Caudate nucleus (tissue), 63 donors: ENCODE measurements at places on chromosomes 3 and 15.

DNA sequence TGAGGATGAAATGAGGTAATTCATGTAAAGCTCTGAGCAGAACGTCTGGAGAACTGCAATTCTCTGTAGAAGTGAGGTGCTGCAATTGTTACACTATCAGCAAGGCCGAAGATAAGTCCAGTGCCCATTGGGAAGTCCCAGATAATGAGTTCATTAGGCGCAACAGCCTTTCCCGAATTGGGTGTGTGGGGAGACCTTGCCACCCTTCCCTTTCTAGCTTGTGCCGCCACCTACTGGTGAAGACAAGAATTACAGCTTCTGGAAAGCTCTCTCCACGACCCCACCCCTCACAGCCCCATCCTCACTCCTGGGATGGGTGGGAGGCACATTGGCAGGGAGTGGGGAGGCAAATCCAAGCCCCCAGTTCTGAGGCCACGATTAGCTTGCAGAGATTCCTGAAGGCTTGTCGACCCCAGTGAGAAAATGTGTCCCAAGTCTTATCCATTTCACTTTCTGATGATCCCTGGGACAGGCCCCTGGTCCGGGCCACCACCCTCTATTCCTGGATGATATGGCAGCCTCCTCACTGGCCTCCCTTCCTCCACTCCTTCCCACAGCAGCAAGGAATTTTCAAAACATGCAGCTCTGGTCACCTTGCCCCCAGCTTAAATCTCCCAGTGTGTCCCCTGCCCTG lies 36.4 kb downstream of the FAM3D start:
- peak; percentile 69 for DNase-seq

GRCh38 chr15:65318870-65319356 lies 14.4 kb downstream of the RNU5B-1 start:
- DNase-seq: peak; percentile 55

- DNase-seq: no peak
Measured at GRCh38 chr15:91592567-91592966, 260.9 kb upstream of the SLCO3A1 start.

- DNase-seq: no peak
Measured at GRCh38 chr3:119628390-119628789, 30.7 kb downstream of the PLA1A start.

GRCh38 chr15:40739047-40739446 lies 16.0 kb downstream of the RMDN3 start:
- no peak for DNase-seq

DNA sequence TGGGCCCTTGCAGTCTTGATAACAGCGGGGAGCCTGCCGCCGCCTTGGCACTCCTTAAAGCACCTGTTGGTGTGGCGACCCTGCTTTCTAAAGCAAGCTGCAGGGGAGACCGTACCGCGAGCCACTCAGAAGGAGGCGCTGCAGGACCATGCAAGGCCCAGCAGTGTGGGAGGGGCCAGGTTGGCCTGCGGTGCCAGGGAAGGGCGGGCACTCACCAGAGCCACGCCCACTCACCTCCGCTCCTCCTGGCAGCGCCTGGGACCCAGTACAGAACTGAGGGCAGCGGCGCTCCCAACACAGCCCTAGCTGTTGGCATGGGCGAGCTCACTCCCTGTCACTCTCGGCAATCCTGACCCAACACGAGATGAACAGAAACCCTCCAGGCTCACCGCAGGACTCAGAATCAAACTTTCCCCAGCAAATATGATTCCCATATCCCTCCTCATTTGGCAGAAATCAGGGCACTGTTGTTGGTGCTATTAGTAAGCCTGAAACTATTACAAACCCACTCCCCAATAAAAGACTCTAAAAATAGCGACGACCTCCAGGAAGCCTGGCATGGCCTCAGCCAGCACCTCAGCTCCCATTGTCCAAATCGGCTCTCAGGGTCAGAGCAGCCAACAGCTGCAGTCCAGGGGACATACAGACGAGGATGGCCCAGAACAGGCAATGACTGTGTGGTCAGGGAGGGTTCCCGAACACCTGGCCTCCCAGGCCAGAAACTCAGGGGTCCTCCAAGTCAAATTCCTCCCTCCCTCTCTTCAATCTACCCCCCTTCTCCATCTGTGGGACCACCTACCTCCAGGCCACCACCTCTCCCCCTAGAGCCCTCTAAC lies 77.2 kb downstream of the TBC1D2B start:
- no peak for DNase-seq

DNA sequence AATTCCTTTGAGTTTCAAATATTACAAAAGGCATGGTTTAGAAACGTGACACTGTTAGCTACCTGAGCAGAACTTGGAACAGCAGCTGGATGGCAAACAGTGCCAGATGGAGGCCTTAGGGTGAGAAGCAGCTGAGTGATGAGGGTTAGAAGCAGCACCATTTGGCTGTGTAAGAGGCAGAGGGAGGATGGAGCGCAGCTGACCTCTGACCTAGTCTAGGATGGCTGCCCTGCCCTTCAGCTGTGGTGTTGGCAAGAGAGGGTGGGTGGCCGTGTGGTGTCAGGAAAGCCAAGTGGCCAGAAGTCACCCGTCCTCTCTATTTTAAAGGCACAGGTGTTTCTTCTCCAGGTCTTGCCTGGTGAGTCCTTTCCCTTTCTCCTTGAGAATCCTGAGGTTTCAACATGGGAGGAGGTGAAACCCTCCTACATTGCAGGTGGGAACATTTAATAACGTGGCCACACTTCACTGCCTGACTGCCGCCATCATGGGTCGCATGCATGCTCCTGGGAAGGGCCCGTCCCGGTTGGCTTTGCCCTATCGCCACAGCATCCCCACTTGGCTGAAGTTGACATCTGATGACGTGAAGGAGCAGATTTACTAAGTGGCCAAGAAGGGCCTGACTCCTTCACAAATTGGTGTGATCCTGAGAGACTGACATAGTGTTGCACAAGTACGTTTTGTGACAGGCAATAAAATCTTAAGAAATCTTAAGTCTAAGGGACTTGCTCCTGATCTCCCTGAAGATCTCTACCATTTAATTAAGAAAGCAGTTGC lies 17.6 kb downstream of the BCL2L10 start:
- no peak for DNase-seq

DNA sequence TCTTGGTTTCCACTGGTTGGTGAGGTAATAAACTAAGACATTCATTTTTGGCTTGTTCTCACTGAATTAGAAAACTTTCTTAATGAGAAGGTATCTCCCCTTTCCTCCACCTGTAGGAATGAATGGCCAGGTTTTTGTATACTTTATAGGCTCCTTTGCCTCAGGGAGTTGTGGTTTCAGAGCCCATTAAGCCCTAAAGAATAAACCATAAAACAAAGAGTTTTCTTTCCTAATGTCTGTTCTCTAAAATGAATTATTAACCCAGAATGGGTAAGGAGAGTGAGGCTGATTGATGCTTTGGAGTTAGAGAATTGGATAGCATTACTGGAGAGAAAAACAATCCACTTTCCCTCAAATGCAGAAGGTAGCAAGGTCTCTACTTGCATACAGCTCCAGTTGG lies 67.6 kb downstream of the TIGIT start:
- DNase-seq: no peak

DNA sequence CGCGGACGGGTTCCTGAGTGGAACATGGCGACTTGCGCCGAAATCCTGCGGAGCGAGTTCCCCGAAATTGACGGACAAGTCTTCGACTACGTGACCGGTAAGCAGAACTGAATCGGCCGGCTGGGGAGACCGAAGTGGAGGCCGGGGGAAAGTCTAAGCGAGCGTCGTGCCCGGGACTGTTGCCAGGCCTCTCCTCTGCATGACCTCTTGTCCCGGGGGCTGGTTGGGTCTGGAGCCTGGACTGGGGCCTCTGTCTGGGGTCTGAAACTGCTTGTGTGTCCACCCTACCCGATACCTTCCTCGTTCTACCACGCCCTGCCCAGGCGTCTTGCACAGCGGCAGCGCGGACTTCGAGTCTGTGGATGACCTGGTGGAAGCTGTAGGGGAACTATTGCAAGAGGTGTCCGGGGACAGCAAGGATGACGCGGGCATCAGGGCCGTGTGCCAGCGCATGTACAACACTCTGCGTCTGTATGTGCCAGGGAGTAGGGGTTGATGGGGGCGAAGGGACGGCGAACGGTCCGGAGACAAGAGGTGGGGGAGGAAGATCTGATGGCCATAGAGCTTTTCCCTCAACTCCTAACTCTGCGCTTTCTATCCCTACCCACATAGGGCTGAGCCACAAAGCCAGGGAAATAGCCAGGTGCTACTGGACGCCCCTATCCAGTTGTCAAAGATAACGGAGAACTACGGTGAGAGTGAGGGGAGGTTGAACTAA lies at the start of gene ABCF3:
Gene ABCF3, plus strand, starts transcription at position 16 of the 718 bp plus-strand sequence. Its CDS starts 9 bp downstream, at position 25.
- DNase-seq: no peak

GRCh38 chr3:9179826-9180763 lies 69.4 kb downstream of the SRGAP3 start:
- no peak for DNase-seq

DNA sequence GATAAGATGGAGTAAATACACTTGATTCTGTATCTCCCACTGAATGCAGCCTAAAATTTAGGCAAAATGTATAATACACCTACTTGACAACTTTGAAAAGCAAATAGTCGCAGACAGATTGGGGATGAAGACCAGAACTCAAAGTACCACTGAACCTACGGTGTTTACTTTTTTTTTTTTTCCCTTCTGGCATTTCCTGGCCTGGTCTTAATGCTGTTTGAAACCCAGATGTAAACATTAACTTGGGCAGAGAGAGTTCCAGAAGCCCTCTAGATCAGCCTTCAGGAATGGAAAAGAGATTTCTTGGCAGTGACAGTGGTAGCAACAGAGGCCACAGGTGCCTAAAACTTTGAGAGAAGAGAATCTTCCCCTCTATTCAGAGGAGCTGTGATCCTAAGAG lies 27.8 kb downstream of the ALPK3 start:
- no peak for DNase-seq

DNA sequence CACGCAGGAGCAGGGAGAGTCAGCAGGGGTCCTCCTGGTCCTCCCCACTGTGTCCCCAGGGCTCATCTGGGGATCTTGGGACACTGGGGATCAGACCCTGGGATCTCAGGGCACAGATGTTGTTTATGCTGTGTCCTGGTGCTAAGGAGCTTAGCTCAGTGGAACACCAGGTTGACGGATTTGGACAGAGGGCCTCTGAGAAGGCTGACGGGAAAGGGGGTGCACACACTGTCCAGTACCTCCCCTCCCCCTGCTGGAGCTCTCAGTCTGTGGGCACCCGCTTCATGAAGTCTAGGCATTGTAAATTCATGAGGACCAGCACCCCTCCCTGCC lies 21.9 kb upstream of the SEMA3F start:
- DNase-seq: no peak

DNA sequence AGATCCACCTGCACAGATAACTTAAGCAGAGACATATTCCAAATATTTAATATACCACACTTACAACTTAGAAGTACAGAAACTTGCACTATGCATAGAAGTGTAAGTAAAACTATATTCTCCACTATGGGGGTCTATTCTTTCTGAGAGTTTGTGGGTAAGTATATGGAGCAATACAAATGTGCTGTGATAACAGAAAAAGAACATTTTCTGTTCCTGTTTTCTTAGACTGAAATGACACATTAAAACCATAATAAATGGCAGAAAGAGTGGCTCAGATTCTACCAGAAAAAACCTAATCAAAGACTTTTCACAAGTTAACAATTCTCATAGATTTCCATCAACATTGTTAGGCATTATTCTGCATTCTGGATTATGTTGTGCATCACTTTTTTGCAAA lies 96.6 kb upstream of the WNT7A start:
- no peak for DNase-seq

GRCh38 chr3:79203144-79203519 lies 564.7 kb downstream of the ROBO1 start:
- DNase-seq: no peak

GRCh38 chr3:177150970-177151627 lies 46.2 kb downstream of the TBL1XR1 start:
- DNase-seq: no peak

DNA sequence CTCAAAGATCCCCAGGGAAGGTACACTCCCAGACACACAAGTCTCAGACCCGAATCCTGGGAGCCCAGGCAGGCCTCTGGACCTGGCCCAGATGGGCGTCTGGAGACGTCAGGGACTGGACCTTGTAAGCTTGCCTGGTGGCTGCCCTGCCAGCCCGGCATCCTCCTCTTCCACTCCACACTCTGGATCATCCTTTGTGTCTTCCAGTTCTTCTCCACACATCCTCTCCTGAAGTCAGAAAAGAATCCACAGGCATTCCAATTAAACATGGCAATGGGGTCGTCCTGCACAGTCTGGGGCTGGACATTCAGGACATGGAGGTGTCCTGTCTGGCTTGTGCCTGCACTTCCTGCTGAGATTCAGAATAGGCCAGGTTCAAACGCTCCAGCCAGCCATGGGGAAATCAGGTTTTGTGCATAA lies 208.8 kb upstream of the IGF1R start:
- DNase-seq: no peak

GRCh38 chr3:50068134-50068533 lies 20.6 kb upstream of the RBM5 start:
- DNase-seq: no peak

DNA sequence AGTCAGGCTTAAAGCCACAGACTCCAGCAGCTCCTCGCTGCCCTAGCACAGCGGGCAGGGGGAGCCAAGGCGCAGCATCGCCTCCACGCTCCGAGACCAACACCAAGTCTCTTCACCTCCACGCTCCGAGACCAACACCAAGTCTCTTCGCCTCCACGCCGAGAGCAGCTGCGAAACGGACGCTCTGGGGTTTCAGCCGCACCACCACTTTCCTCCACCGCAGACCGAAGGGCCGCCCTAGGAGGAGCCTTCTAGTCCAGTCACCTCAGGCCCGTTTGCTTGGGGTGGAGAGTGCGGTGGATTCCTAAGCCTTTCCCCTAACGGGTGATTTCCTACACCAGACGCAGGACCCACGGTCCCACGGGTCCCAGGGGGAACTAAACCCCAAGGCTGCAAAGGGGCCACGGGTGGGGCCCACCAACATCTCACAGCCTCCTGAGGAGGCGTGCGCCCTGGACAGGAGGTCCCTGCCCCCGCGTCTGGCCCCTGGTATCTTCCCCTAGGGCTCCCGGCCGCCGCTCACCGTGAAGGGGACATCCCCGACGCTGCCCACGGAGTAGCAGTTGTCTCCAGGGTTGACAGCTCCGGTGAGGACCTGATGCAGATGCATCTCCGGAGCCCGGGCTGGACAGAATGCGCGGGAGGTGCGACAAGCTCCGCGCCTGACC lies 501 bp downstream of the DMXL2 start:
- DNase-seq: peak; percentile 39

DNA sequence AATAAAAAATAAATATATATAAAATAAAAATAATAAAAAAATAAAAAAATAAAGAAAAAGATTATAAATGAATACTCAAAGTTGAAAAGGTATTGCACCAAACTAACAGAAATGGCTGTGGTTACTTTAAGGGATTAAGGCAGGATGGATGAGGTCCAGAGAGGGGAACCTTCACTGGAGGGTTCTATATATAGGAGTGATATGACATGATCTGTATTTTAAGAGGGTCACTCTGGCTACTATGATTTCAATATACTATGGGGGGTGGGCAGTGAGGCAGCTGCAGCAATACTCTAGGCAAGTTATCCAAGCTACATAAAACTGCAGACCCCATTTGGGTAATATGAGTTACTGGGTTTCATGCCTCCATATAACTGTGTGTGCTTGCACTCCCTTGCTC lies 24.6 kb downstream of the ACAD11 start:
- DNase-seq: no peak

- DNase-seq: no peak
Measured at GRCh38 chr15:62035256-62035924, 24.9 kb downstream of the VPS13C start.
